ENCODE measurements at places on chromosomes 13 and 19. TPM values are rescaled to one million over a fixed set of nuclear protein-coding genes. Genes with fewer than 3 reads are reported as not detected.
A peak's percentile ranks its signal among the peaks of the same experiment; 100 is the strongest.

The ERVK3-1 gene
- total RNA-seq: 18.4 TPM

The CBLC gene
- not detected for total RNA-seq

The COL5A3 gene
- 9.6 TPM for total RNA-seq

The SYNGR4 gene
- total RNA-seq: not detected

The DCLK1 gene
- total RNA-seq: 9.9 TPM

GRCh38 chr13:100098445-100099116 is 9.7 kb downstream of the PCCA start:
- no peak for DNase-seq

DNA sequence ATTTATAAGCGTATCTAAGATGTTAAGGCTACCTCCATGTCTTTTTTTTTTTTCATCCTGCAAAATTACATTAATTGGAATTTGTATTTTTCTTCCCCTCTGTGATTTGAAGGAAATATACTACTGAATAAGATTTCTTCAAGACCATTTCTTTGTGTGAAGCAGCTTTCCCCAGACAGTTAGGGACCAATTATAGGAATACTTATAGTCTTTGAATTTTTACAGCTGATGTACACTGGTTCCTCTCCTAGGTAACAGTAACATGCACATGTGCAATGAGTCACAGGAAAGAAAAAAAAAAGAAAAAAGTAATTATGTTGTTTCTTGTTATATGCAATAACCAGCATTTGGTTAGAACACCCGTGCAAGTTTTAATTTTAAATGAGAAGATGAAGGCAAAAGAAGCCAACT is 82.0 kb downstream of the PCDH9 start:
- DNase-seq: no peak

DNA sequence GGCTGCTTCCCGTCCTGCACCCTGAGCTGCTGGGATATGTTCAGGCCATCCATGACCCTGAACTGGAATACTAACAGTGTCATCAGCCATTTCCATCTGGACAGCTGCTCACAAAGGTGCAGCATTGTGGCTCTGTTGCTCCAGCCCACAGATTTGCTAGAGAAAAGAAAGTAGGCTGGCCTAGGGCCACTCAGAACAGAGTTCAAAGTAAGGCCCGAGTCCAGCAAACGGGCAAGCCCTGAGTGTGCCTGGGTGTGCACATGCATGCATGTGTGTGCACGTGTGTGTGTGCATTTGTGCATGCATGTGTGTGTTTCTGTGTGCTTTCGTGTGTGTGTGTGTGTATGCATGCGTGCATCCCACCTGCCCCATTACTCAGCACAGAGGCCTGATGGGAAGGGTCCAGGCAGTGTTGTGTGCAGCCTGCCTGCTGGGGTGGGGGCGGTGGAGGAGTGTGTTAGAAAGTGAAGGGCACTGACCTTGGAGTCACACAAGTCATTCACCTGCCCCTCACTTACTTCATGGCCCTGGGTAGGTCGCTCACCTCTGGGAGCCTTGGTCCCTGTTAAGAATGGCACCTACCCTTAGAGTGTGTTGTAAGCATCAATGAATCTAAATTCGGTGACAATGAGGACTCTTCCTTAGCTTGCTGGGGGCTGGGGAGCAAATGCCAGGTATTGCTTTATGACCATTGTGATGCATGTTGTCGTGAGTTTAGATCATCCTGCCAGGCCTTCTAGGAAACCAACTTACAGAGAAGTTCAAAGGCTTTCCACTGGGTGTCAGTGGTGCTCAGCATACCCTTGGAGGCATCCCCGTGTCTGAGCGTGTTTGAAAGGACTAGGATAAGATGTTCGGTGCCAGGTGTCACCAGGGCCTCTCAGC is 53.2 kb downstream of the GPR12 start:
- no peak for DNase-seq

DNA sequence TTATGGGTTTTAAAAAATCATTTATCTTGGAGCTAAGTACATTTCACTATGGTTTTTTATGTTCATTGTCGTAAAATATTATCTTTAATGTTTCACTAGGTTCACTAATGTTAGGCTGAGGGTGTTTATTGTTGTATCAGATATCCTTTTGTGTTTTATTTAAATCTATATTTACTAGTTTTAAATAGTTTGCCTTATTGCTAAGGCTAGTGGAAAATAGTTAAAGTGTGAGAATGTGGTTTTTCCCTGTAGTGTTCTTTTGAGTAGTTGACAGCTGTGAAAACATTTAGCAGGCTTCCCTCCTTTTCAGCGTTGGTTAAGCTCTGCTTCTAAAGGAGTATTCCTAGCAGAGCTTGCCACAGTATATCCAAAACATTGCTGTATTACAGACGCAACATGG is 139.0 kb downstream of the TM9SF2 start:
- no peak for DNase-seq

GRCh38 chr19:3058009-3058820 is 4.1 kb downstream of the TLE5 start:
- no peak for DNase-seq

DNA sequence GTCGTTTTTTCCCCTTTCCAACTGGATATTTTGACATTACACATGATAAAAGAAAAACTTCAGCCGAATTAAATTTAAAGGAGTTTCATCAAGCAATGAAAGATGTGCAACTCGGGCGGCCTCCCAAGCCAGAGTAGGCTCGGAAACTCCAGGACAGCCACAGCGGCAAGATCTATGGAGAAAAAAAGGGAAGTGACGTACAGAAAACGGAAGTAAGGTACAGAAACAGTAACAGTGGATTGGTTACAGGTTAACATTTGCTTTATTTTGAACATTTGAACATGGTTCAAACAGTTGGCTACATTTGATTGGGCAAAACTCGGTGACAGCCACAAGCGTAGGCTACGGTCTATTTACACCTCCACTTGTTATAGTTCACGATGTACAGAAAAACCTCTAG is 30.5 kb upstream of the FAM124A start:
- no peak for DNase-seq

- peak; percentile 47 for DNase-seq
Measured at GRCh38 chr19:12513531-12514061, 29.0 kb upstream of the ZNF709 start.

GRCh38 chr19:3530389-3530788 is 8.6 kb upstream of the TEKTIP1 start:
- DNase-seq: no peak

- DNase-seq: no peak
Measured at GRCh38 chr19:42628411-42629140, 33.9 kb upstream of the CEACAM8 start.

DNA sequence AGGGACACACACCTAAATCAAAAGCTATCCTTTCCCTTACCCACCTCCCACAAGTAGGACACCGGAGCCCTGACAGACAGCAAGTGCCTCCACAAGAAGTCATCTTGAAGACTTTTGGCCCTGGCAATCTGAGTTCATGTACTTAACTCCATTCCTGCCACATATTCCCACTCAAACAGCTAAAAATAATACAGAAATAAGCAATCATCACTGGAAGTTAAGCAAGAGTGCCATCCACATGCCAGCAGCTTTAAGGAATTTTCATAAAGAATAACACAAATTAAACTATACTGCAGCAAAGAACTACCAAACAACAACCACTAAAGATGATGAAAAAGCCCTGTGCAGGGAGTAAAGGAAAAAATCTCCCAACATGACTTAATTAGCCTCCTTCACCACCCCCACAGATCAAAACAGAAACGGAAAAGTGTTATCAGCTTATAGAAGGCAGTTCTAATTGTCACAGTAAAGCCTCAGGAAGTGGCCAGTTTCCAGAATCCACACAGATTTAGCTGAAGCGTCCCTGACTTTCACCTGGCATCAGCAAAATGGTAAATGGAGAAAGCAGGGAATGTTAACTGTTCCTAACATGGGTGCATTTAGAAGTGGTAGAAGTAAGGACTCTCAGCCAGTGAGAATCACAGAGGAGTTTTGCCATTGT is 343.9 kb downstream of the TBC1D4 start:
- DNase-seq: no peak

DNA sequence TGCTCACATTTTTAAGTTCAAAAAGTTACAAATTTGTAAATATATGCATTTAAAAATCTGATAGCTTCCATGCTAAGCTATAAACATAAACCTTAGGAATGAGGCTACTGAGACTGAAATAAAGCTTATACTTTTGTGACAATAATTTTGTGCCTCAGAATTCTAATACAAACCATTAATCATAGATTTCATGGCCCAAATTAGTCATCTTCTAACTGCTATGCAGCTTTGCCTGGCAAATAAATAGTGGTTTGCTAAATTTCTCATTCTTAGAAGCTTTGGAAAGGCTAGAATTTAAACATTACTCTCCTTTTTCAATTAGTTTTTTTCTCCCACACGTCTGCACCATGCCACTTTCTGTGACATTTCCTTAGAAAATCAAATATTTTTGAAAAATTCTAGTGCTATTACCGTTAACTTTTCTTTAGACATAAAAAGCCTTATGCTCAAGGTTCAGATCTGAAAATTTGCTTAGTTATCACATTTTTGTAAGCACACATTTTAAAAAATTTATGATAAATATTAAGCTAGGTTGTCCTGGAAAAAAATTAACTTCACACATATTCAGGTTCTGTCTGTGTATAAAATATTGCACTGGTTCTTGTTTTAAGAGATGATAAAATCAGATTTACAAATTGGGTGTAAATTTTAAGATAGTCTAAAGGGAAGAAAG is 46.9 kb downstream of the FNDC3A start:
- no peak for DNase-seq

- peak; percentile 64 for DNase-seq
Measured at GRCh38 chr13:26051657-26052311, at the start of gene SHISA2. SHISA2 (minus strand) TSS chr13:26052016; CDS start chr13:26050975, 1,041 bp downstream.

DNA sequence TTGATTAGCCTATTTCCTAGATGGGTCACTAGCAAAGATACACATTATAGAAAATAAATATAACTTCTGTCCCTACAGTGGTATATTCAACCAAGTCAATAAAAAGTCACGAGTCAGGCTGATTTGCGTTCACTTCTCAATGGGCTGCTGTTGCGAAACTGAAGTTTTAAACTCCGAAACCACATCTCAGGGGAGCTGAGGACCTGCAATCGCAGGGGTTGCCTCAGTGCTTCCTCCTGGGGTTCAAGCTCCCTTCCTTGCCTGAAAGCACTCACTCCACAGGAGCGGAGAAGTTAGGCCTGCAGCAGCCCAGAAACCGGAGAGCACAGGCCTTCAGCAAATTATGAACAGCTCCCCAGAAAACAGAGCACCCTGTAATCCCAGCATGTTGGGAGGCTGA is 39.6 kb downstream of the RAB20 start:
- no peak for DNase-seq

DNA sequence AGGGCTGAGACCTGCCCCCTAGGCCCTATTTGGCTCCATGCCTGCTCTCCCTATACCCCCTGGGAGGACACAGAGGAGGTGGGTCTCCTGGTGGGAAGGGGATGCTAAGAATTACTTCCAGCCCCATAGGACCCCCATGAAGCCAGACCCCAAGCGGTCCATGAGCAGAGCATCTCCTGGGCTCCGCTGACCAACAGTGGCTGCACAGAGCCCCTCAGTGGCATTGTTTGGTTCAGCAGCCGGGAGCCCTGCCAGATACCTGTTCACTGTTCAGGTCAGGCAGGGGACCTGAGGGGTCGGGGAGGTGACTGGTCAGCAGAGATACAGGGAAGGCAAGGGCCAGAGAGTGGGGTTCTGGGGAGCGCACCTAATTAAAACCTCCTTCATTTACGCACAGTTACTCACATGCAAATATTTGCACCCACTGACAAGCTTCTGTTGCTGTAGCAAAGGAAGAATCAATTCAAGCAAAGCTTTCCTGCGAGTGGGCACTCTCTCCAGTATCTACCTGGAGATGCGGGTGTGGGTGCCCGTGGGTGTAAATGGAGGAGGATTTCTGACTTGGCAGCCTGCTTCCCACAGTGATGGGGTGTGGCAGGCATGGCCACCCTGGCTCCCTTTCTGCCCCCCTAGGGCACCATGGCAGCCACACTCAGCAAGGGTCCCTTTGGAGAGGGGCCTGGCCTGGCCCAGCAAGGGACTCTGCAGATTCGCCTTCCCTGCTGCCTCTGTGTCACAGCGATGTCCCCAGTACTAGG is 83.5 kb downstream of the CHST8 start:
- DNase-seq: no peak

DNA sequence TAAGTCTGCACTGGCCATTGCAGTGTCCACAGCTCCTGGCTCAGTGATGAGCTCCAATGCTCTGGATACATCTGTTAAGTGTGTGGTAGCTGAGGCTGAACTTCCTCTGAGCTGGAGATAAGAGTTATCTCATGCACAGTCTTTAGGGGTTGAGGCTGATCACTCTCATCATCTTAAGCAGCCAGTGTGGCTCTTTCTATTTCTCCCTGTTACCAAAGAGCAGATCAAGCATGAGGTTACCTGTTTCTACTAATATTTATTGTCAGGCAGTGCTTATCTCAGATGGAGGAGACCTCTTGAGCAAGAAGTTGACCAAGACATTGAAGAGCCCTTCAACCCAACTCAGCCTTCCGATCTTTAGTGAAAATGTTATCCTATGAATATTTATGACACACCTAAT is 6.6 kb upstream of the OR10H2 start:
- no peak for DNase-seq
